Stimulated activated CD8-positive, alpha-beta memory T cell treated with anti-CD3 and anti-CD28 coated beads, Interleukin-7, amount 100 ng/mL, for 48 hours (primary cell): ENCODE measurements at places on chromosomes 5 and 9.

- DNase-seq: no peak
Observed at GRCh38 chr5:78638423-78638822, 10.1 kb downstream of the LHFPL2 start.

- no peak for DNase-seq
Observed at GRCh38 chr9:1743121-1743960, 271.8 kb upstream of the SMARCA2 start.

DNA sequence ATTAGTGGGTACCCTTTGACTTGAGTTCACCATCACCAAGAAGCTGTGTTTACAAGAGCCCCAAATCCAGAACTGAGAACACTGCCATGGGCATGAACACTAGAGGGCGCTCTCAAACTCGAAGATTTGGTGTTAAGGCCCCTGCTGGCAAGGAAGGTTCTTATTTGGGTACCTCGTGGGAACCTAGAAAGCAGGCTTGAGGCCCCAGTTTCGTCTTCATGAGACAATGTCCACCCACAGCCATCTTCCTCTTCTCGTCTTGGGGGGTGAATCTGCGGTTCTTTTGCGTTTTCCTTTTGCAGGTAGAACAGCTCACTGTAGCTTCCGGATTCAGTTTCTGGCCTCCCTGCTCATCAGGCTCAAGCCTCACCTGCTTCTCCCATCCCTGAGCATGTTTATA, 184.0 kb downstream of the SEMA5A start:
- DNase-seq: peak; percentile 11

- no peak for DNase-seq
Observed at GRCh38 chr5:73797132-73797510, 171.1 kb downstream of the ARHGEF28 start.
